ENCODE measurements at places on chromosomes 16 and 17. TPM values are rescaled to one million over a fixed set of nuclear protein-coding genes. Genes with fewer than 3 reads are reported as not detected.

The CDK10 gene
- 24.8 TPM for total RNA-seq

The LGALS9 gene
- 1.7 TPM for total RNA-seq

The INO80E gene
- total RNA-seq: 23.4 TPM

The AIPL1 gene
- total RNA-seq: not detected

The ATP1B2 gene
- total RNA-seq: 13.8 TPM

The MYH3 gene
- 0.25 TPM for total RNA-seq

The CLEC19A gene
- total RNA-seq: not detected

The TP53TG3F gene
- total RNA-seq: not detected

The MYL4 gene
- 0.49 TPM for total RNA-seq

The METRN gene
- 6.9 TPM for total RNA-seq

The DDX19B gene
- 18.7 TPM for total RNA-seq

The CDH11 gene
- total RNA-seq: 149 TPM

The CMIP gene
- total RNA-seq: 38.6 TPM

All from temporal lobe (tissue), 4 donors.